ENCODE measurements at places on chromosomes 5 and 9.
A peak's percentile ranks its signal among the peaks of the same experiment; 100 is the strongest.

DNA sequence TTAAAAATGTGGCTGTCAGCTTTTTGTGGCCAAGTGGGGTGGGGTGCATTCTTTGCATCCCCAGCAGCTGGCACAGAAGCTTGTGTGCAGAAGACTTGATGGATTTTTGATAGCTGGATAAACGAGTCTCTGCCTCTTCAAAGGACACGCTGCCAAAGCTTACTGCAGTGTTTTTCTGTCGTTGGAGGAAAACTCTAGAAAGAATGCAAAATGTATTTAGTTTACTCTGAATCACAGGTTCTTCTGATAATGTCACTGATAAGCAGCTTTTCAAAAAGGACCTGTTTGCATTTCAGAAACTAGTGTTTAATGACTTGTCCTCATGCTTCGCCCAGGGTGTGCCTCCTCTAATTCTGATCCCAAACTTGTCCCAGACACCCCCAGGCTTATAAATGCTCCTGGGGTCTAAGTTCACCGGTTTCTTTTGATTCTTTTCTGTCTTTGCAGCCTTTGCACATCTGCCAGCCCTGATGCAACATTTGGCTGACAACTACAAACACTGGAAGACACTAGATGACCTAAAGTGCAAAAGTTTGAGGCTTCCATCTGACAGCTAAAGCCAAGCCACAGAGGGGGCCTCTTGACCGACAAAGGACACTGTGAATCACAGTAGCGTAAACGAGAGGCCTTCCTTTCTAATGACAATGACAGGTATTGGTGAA lies 66.0 kb downstream of the WDR41 start:
- no peak for DNase-seq

GRCh38 chr9:24766081-24766480 lies 220.4 kb upstream of the IZUMO3 start:
- DNase-seq: no peak

GRCh38 chr9:130927995-130928900 lies 10.8 kb downstream of the FIBCD1 start:
- DNase-seq: no peak

GRCh38 chr9:83043597-83043996 lies 19.3 kb downstream of the RASEF start:
- no peak for DNase-seq

- DNase-seq: no peak
Observed at GRCh38 chr9:36893184-36893583, 140.9 kb downstream of the PAX5 start.

DNA sequence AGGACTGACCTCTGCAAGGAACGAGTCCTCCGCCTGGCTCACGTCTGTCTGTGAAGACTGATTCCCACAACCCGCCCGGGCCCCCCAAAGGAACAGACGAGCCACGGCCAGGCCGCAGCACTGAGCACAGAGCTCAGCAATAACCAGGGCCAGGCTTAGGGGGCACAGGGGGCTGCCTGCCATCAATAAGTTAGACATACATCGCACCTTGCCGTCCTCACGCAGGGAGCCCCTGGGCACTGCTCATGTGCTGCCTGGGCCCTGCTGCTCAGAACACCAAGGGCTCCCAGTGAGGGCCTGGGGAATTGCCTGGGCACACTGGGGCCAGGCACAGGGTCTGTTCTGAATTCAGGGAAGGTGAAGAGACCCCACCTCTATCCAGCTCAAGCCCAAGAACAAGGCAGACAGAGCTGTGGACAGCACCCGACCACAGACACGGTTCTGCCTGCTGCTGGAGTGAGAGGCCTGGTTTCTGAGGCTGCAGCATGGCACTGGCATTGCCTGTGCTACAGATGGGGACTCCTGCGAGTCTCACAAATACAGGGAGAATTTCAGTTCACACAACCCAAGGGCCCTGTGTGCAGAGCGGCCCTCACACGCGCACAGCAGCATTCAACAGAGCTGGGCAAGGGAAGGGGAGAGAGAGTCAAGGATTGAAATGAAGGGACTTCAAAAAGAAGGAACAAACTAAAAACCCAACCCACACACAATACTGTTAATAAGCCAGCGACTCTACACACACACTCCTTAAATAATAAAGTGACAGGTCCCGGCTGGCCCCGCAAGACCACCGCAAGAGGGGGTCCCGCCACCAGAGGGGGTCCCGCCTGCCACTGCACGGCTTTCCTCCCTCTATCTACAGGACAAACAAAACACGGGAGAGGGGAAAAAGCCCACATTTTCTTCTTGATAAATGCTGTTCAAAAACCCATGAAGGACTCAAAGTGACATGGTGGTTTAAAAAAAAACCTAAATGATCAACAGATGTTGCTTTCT lies 32.0 kb downstream of the PRRT1B start:
- peak; percentile 45 for DNase-seq

GRCh38 chr5:143400541-143401226 lies 2.8 kb downstream of the NR3C1 start:
- peak; percentile 21 for DNase-seq

- DNase-seq: no peak
Observed at GRCh38 chr5:58235299-58235698, 224.6 kb downstream of the PLK2 start.

- no peak for DNase-seq
Observed at GRCh38 chr5:54611290-54611951, 93.9 kb downstream of the SNX18 start.

- DNase-seq: no peak
Observed at GRCh38 chr5:103693517-103693916, 130.9 kb upstream of the NUDT12 start.

- DNase-seq: no peak
Observed at GRCh38 chr9:20199111-20199510, 410.3 kb upstream of the SLC24A2 start.

DNA sequence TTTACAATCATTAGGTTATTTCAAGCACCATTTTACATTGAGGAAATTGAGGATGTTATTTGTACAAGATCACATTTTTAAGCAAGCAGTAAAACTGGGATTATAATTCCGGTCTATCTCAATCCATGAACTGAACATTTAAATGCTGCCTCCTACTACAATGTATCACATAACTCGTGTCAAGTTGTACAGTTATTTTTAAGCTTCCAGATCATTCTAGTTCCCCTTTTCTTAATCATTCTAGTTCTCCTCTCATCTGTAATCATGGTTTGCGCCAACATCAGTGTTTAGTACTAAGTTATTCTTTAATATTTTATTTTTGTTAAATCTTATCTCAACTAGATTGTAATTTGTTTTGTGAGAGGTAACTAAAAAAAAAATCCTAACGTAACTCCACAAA lies 2.4 kb upstream of the UHRF2 start:
- no peak for DNase-seq

DNA sequence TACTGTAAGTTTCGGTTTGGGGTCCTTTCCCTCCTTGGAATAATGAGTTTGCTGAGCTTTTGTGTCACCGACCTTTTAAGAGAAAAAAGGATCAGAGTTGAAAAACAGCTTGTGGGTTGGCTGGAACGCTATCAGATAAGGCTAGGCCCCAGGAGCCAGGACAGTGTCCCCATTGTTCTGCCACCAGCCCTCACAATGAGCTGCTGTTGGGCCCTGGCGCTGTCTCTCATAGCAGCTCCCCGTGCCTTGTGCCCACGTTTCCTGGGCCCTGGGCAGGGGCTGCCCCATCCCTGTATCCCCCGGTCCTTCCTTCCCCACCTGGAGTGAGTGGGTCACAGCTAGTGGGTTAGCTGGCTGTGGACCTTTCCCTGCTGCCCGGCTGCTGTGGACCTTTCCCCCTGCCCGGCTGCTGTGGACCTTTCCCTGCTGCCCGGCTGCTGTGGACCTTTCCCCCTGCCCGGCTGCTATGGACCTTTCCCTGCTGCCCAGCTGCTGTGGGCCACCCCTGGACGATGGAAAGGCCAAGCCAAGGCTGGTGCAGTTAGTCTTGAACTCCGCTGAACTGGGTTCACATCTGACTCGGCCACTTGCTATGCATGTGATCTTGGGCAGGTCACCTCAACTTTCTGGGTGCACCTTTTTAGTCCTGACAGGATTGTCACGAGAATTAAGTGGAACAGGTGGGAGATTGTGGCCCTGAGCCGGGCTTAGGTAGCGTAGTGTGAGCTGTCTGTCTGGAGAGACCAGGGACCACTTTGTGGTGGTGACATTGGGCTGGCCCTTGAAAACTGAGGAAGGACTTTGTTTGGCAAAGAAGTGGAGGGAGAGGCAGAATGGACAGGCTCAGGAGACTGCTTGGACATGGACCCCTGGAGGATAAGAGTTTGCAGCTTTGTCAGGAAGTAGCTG lies 99.5 kb downstream of the DAB2IP start:
- DNase-seq: no peak

DNA sequence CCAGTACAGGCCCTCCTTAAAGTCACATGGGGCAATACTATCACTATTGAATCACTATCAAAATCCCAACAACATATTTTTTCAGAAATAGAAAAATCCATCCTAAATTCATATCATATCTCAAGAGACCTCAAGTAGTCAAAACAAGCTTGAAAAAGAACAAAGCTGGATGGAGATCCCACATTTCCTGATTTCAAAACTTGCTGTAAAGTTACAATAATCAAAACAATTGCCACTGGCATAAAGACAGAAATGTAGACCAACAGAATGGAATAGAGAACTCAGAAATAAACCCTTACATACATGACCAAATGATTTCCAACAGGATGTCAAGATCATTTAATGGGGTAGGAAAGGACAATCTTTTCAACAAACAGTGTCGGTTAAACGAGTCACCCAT lies 41.3 kb upstream of the CDKN2AIPNL start:
- DNase-seq: no peak

GRCh38 chr5:14396066-14396465 lies 185.5 kb upstream of the OTULINL start:
- no peak for DNase-seq

GRCh38 chr5:132484391-132484725 lies 6.2 kb downstream of the IRF1 start:
- no peak for DNase-seq

GRCh38 chr9:121942866-121943382 lies 150.2 kb downstream of the TTLL11 start:
- DNase-seq: no peak

GRCh38 chr5:57338068-57338867 lies 144.3 kb downstream of the ACTBL2 start:
- no peak for DNase-seq

GRCh38 chr5:87499478-87500410 lies 87.0 kb upstream of the CCNH start:
- DNase-seq: no peak

GRCh38 chr9:76067696-76068095 lies 177.2 kb downstream of the PCSK5 start:
- no peak for DNase-seq

Data from right kidney (tissue), 9 donors.